ENCODE measurements at places on chromosomes 1 and 21.
A peak's percentile ranks its signal among the peaks of the same experiment; 100 is the strongest.

GRCh38 chr1:6170742-6171201 lies 9.3 kb downstream of the CHD5 start:
- no peak for DNase-seq

DNA sequence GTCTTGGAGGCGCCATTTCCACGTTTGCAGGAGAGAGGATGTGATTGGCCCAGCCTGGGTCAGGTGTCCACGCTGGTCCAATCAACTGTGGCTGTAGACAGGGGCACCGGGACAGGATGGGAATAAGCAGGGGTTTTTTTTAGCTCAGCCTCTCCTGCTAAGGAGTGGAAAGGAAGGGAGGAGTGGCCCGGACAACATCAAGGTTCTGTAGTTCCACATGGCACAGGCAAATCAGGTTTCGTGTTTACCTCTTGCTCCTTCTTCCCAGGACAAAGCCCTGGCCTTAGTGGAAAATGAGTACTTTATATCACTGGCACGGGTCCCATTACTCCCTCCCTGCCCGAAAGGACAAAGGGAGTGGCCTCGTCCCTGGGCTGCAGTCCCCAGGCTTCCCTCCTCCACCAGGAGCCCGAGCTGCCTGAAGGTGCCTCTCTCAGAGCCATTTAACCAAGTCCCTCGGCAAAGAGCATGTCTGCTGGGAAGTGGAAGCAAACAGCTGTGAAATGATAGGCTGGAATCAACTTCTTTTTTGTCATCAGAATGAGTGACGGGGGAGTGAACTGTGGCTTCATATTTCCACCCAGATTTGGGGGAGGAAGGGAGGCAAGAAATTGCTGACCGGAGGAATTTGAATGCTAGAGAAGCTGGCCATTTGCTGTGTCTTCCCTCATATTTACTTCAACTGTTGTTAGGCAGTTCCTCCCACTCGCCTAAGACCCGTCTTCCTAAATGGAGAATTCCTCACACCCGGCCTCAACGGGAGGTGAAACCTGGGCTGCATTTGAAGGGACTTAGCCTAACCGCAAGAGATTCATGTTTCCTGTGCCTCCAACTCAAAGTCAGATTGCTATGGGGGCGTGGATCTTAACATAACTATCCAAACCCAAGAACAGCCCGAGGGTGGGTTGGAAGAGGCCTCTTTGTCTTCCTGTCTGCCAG lies 84.9 kb upstream of the SLC44A3 start:
- no peak for DNase-seq

DNA sequence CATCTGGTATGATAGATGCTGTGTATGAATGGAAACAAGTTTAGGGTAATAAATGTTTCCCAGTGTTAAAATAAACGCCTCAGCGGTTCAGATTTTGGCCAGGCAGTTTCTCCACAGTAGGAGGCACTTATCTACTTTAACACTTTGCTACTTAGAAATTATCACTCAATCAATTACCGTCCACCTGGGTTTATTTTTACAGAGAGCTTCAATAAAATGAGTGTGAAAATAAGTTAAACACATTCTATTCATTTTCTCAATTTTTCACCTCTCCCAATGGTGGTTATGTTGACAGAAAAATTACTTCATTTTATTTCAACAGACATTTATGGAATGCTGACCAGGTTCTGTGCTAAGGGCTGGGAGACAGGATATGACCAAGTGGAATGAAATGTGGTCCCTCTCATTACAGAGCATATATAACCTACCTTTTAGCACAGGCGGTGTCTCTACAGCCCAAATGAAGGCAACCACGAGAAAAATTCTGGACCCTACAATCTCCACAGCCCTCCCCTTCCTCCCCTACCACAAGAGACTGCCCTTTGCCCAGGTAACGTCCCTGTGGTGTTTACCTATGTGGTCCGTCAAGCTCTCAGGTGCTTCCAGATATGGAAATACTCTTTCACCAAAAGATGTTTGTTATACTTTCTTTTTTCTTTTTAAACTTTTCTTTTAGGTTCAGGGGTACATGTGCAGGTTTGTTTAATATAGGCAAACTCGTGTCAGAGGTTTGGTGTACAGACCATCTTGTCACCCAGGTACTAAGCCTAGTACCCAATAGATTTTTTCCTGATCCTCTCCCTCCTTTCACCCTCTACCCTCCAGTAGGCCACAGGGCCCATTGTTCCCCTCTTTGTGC lies 105.5 kb downstream of the HLCS start:
- DNase-seq = no peak

DNA sequence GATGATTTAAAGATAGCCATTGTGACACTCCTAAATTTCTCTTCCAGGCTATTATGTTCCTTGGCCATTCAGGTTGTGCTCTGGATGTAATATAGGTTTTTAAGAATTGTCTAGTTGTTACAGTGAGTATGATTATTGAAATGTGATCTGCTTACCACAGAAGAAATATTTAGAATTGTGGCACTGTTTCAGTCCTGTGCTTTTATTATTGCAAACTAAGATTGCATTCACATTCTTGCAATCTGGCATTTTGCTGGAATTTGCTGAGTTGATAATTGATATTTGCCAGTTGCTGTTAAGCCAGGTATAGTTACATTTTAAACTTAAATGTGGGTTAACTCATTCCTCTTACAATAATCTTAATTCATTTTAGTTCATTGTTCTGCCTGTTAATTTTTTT lies 22.3 kb downstream of the EXO1 start:
- no peak for DNase-seq

- DNase-seq = peak; percentile 31
Measured at GRCh38 chr1:45550401-45551351, at the start of gene AKR1A1. Gene AKR1A1 (plus strand): TSS chr1:45550826. CDS start chr1:45561795, 10,969 bp downstream.

DNA sequence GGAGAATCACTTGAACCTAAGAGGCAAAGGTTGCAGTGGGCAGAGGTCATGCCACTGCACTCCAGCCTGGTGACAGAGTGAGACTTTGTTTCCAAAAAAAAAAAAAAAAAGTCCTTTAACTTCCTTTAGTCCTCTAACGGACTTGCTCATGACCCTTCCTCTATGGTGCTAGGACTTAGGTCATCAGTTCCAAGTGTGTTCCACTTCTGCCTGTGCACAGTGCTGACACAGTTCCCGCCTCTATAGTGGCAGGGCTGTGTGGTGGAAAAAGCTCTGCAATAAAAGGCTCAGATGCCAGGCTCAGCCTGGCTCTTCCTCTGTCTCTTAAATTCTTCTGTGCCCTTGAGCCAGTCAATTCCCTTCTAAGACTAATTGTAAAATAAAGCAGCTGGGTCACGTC lies 22.0 kb downstream of the CC2D1B start:
- no peak for DNase-seq

DNA sequence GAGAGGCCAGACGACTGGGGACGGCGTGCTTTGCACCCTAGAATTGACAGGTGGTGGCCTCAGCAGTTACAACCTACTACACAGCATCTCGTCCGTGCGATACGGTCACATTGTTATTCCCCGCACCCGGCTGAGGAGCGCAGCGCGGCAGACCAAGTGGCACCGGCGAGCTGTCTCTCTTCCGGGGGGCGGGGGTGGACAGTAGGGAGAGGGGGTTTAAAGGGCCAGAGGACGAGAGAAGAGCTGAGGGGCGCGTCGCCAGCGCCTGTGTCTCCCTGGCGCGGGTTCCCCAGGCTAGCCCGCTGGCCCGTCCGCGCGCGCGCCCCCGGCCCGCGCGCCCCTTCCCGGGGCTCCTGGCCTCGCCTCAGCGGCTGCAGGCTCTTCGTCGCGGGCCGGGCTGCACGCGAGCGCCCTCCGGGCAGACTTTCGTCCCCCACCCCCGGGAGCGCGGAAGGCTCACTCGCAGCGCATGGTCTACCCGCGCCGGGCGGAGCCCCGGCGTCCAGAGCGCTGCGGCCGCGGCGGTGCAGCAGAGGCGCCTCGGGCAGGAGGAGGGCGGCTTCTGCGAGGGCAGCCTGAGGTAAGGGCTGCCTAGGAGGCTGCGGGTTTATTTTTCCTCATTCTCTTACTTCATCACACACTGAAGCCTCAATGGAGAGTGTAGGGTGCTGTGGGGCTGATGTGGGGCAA lies at the start of gene PDE4B:
Gene PDE4B, plus strand, starts transcription at position 227 of the 690 bp plus-strand sequence.
- DNase-seq = no peak

- DNase-seq = no peak
Measured at GRCh38 chr1:17409391-17409811, 30.1 kb downstream of the RCC2 start.

DNA sequence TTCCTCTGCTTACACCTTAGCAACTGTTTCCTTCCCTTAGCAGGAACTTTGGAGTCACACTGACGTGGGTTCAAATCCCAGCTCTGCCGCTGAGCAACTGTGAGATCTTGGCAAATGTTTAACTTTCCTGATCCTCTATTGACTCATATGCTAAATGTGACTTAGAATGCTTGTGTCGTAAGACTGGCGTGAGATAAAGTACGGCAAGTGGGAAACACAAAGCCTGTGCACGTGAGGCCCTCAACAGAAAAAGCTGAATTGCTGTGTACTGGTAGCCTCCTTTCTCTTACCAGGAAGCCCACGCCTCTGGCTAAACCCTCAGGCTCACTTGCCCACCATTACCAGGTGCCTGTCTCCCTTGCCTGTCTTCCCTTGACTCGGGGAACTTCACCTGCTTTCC lies 135.4 kb upstream of the TNR start:
- no peak for DNase-seq

GRCh38 chr1:76857138-76857537 lies 10.1 kb upstream of the ST6GALNAC5 start:
- DNase-seq = no peak

DNA sequence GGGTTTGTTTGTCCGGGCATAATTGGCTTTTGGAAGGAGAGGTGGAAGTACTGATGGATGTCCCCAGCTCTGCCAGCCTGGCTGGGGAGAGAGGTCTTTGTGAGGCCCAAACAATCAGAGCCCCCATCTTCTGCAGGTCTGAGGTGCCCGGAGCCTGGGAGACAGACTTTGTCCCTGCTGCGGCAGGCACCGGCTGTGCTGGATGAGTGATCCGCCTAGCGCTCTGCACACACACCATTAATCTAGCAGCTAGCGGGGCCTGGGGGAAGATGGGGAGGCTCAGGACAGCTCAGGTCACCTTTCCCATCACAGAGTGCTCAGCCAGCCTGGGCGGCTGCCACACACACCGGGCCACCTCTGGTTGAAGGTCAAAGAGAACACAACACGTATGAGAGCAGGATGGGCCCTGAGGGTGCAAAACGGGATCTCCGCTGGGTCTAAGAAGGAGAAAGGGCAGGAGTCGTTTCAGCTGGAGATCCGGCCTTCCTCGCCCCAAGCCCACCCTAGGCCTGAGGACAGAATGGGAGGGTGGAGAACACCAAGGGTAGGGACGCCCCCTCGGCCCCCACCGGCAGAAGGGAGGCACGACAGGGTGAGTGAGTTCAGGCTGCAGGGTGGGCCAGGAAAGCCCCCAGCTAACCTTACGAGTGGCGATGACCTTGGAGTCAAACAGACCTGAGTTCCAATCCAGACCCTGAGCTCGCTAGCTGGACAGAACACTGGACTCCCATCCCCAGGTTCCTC lies 341.8 kb downstream of the NPHP4 start:
- DNase-seq = no peak

DNA sequence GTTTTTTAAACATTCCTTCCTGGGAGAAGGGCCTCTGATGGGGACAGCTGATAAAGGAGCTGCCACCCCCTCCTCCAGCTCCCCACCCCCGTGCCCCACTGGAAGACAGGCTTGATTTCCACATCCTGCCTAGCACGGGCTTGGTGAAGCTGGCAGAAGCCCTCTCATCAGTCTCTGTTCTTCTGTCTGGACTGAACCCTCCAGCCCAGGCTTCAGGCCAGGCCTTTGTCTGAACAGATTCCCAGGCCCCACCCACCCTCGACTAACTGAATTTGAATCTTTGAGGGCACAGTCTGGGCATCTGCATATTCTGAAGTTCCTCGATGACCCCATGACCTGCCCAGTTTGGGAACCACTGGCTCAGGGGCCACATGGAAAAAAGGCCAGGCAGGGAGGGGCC lies 75.3 kb downstream of the CD58 start:
- DNase-seq = no peak

DNA sequence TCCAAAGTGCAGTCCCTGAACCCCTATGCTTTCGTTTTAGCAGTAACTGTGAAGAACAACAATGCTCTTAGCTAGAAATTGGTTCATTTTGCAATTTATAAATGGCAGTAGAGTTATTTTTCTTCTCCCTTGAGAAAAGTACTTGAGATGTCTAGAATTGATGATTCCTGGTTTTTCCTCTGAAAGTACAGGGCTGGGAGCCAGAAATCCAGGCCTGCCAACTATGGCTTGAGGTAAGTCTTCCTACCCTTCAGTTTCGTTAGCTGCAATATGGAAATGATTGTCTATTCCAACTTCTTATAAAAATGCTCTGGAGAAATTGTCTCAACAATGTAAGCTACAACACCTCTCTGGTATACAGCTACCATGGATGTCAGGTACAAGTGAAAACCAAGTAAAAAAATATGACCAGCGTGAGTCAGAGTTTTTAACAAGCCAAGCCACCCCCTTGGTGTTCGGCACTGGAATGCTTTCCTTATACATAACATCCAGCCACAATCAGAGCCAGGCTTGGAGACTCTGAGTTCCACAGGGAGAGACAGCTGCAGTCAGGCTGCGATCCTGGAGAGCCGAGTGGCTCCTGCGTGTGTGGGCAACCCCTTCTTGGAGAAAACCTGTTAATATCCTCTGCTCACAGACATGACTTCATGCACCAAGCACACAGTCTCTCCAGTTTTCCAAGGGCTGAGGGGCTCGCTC lies 22.0 kb downstream of the TSPAN2 start:
- DNase-seq = no peak

DNA sequence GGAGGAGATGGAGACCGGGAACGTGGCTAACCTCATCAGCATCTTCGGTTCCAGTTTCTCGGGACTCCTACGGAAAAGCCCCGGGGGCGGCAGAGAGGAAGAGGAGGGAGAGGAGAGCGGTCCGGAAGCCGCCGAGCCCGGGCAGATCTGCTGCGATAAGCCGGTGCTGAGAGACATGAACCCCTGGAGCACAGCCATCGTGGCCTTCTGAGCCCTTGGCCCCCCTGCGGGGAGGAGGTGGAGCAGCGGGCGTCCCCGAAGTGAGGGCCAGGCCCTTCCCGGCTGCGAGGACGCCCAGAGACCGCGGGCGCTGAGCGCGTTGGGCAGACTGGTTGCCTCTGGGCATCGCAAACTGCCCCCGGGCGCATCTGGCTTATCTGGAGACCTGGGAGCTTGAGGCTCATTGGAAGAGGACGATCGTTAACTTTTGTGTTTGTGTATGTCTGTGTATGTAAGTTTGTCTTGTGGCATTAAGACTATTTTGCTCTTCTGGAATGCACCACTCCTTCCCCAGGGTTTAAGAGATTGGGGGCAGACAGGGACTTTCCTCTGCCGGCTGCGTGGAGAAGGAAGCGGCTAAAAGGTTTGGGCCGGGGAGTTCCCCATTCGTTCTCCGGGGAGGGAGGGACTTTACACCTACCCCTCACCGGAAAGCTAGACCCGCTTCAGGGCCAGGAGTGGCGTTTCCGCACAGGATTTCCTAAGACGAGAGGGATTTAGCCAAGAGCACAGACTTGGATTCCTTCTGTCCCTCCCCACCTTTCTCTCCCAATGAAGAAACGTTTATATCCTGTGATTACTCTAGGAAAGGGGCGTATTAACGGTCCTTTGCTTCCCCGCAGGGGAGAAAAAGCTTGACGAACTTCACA lies 1.4 kb downstream of the IER5 start:
- no peak for DNase-seq

GRCh38 chr1:161037661-161038522 lies 872 bp downstream of the TSTD1 start:
- DNase-seq = no peak

- DNase-seq = no peak
Measured at GRCh38 chr21:46229133-46229922, 754 bp upstream of the LSS start.

GRCh38 chr1:220137019-220137786 lies 43.3 kb downstream of the IARS2 start:
- DNase-seq = no peak

GRCh38 chr1:85058311-85058710 lies 10.0 kb upstream of the MCOLN3 start:
- DNase-seq = no peak

Measured in AG09319 (cell line).